ENCODE measurements at places on chromosomes 5 and 9.

GRCh38 chr5:37776826-37777225, 63.0 kb downstream of the GDNF start:
- DNase-seq = no peak

DNA sequence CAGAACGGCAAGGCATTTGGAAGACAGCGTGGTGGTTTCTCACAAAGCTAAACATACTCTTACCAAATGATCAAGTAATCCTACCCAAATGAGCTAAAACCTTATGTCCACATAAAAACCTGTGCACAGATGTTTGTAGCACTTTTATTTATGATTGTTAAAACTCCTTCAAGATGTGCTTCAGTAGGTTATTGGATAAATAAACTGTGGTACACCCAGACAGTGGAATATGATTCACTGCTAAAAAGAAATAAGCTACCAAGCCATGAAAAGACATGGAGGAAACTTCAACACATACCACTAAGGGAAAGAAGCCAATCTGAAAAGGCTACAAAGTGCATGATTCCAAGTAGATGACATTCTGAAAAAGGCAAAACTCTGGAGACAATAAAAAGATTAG, 94.2 kb downstream of the FOXD1 start:
- DNase-seq = no peak

GRCh38 chr9:8456344-8456743, 656.8 kb upstream of the DMAC1 start:
- DNase-seq = no peak

- DNase-seq = no peak
Measured at GRCh38 chr9:90805006-90805996, 3.7 kb downstream of the SYK start.

DNA sequence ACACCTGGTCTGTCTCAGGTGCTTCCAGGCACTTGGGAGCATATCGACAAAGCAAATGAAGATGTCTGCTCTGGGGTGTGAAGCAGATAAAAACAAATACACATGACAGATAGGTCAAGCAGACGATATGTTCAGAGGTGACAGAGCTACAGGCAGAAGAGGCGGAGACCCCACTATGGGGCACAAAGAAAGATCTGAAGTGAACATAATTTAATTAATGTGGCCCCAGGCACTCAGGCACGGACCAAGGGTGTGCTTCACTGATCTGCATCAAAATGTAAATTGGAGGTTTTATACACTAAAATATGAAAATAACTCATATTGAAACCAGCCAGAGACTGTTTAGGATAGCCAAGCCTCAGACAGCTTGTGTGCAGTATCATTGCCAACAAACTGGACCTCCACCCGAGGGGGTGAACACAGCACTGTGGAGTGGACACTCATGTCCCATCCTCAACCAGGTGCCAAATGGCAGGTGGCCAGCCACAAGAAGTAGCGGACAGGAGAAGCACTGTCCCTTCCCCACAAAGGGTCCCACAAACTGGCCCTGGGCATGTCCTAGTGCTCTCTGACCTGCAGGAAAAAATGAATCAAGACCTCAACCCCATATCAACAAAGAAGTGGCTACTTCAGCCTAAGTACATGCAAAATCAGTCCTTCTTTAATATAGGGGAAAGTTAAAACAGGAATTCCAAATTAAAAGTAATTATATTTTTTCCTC, 29.2 kb downstream of the ROR2 start:
- no peak for DNase-seq

DNA sequence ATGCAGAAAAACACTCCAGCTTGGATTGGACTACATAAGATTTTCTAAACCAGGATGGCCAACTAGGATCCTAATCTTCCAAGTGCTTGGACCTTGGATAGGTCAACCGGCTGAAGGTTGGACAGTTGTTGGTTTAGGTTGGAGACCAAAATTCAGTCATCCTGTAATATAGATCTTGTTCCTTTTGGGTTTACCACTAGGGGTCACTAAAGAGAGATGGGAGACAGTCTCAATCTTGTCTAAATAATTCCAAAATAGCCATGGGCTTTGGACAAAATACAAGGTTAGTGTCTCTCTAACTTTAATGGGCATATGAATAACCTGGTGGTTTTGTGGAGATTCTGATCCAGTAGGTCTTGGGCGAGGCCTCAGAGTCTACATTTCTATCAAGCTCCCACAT, 148.7 kb upstream of the ERCC6L2 start:
- no peak for DNase-seq

DNA sequence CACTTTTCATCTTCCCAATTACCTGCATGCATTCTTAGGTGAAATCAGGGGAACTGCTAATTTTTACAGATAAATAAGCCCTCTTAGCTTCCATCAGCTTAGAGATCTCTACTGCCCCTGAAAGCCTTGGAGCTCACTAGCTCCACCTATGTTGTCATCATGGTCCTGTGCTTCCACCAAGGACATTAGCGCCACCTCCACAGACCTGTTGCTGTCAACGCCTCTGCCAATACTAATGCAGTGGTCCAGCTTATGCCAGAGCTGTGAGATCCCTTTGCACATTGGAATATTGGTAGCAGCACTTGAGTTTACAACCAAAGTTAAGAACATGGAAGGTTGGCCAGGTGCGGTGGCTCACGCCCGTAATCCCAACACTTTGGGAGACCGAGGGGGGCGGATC, 7.7 kb upstream of the SHISAL2B start:
- DNase-seq = no peak

GRCh38 chr5:40716000-40716399, 36.3 kb downstream of the PTGER4 start:
- DNase-seq = no peak

- peak; percentile 44 for DNase-seq
Measured at GRCh38 chr5:77898385-77898784, 122.2 kb upstream of the TBCA start.

GRCh38 chr9:89436963-89437625, 60.8 kb downstream of the SEMA4D start:
- DNase-seq = no peak

DNA sequence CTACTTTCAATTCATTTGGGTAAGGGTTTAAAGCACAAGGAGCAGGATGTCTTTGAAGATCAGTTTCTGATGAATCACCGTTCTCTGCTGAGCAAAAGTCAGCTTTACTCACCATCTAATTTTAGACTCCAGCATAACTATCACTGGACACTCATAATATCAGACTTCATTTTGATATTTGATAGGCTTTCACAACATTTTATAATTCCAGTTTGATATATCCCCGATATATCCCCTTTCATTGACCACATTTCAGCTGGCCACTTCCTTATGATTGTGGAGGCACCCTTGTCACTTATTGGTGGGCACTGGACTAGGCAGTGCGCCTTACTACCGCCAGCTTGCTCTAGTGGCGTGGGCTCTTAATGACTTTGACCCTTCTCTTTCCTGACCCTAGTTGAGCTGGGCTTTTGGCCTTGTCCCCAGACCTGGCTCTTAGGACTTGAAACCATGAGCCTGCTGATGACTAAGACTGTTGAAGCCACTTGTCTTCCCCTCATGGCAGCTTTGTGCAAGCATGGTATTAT, 46.8 kb downstream of the CYSTM1 start:
- no peak for DNase-seq

- DNase-seq = no peak
Measured at GRCh38 chr5:55600497-55601203, 65.9 kb upstream of the PLPP1 start.

DNA sequence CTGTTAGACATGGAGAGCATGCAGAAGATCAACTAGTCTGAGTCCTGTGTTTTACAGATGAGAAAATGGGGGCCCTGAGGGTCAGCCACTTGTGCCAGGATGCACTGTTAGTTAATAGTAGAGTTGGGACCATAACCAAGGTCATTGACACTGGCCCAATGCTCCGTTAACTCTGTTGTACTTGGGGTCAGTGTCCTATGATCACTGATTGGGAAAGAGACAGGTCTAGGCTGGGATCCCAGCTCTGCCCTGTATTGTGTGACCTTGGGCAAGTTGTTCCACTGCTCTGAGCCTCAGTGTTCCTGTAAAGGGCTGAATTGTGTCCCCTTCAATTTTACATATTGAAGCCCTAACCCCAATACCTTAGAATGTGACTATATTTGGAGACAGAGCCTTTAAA, 70.0 kb downstream of the GDNF start:
- no peak for DNase-seq

Measured in C1 segment of cervical spinal cord (tissue), 14 donors.